LHCN-M2 (cell line): ENCODE measurements at places on chromosomes 7 and 10. TPM values are rescaled to one million over a fixed set of nuclear protein-coding genes. Genes with fewer than 3 reads are reported as not detected.

LDB3 gene
- total RNA-seq, result 0.06 TPM in 1 of 2 replicates, not detected in the other

CALCR gene
- not detected in 2 replicates for total RNA-seq

ZPBP gene
- total RNA-seq, result not detected in 2 replicates

GRCh38 chr7:84175461-84175860 lies 19.1 kb downstream of the SEMA3A start:
- DNase-seq, result no peak
